ENCODE measurements at places on chromosomes 16 and 17.

DNA sequence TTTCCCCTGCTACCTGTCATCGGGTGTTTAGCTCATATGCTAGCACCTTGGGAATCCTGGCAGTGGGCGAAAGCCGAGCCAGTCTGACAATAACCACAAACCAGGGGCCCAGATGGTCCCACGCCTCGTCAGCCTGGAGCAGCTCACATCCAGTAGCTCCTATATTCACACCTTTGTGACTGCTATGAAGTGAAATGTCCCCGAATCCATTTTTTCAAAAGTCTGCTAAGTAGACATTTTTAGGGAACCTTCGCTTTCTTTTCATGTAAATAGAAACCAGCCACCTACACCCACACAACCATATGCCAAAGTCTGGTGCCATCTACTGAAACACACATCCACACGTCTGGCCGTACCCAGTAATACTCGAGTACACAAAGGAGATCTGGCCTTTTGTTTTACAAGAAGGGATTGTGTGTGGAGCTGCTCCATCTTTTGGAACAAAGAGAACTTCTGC, 176.8 kb downstream of the SLC39A11 start:
- DNase-seq = no peak

DNA sequence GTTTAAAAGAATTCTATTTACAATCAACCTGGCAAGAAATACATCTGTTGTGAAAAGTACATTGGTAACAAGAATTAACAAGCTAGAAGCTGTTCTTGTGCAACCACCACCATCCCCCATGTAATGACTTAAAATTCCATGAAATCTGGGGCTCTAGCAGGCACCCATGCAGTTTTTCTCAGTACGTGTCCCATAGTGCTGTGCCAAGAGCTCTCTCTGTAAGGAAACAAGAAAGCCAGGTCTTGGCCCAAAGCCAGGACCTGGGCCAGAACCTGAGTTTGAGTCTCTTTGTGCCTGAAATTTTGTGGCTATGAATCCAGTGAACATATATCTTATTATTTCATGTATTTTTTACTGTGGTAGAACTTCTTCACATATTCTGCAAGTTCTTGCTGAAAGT, 46.6 kb downstream of the NUP93 start:
- DNase-seq = no peak

- no peak for DNase-seq
Observed at GRCh38 chr17:36095992-36096391, 6.0 kb upstream of the CCL3 start.

DNA sequence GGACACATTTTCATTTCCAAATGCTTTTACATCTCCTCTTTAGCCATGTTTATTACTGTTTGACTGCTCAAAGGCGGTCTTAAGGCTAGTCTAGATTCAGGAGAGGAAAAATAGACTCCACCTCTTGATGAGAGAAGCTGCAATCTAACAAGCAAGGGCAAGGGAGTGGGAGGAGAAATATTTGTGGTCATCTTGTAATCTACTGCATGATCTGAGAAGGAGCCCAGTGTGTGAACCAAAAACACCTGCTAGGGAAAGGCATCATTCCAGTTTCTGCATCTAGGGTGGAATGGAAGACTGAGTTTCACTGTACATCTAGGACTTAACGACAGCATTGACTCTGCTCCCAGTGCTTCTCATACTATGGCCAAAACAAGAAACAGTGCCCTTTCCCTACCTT, 232.2 kb upstream of the HS3ST3A1 start:
- no peak for DNase-seq

DNA sequence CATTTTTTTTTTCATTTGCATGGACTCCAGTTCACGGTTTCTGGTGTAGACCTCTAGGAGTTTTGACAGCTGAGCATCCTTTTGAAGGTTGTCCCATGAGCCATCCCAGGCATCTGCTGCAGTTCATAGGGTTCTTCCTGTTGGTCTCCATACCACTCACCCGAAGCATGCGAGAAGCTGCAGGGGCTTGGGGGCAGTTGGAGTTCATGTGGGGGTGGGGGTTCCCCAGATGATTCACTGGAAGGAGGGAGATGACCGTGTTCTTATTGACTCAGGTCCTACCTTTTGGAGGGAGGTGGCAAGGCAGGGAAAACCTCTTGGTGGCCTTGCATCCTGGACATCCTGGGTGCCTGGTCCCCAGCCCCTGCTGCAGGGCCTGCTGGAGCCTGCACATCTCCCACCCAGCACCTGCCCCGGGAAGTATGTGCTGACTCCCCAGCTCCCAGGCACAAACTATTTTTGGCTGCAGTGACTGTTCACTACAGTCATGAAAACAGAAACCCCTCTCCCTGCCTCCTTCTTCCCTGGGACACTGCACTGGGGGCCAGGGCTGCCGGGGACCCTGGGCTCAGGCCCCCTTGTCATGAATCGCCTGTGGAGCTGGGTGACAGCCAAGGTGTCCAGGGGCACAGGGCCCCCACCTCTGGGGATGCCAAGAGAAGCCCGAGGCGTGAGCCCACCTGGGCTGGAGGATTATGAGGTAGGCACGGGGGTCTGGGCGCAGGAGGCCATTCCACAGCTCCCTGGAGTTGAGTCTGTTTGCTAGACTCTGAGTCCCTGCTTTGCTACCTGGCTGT, 64.9 kb upstream of the LGALS9 start:
- DNase-seq = no peak

DNA sequence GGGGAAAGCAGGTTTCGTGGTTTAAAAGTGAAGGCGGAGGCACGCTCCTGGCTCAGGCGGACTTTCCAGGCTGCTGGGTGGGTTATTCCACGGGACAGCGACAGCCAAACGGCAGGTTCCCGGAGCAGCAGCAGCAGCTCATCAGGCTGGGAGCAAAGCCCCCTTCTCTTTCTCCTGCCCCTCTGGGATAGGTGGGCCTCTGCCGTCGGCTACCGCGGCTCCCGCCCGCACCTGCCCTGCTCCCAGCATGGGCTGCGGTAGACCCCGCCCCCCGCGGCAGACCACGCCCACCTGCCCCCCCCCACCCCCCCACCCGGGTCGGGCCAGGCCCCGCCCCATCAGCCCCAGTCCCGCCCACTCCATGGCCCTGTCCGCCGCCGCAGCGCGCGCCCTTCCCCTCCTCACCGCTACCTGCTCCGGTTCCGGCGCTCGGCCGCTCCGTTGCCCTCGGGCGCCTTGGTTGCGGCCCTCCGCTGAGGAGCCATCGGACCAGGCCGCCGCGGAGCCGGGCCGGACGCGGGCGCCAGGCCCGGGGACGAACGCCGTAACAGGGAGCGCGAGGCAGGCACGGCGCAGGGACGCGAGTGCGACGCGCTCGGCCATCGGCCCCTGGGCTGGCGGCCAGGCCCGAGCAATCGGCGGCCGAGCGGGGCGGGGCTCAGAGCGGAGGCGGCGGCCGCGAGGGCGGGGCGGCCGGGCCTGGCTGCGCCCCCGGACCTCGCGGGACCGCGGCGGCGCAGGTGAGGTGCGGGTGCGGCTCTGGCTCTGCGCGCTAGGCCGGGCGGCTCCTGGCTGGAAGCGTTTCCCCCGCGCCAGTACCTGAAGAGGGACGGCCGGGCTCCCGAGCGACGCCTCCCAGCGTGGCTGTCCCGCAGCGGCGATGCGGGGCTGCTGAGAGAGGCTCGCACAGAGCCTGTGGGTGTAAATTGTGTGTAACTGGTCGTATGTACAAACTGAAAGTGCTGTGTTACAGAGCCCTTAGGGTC, at the start of the genes HEXD and OGFOD3:
HEXD (plus strand) TSS at position 347 of the 986 bp plus-strand sequence. CDS start 1,453 bp downstream, outside the sequence.
OGFOD3 (minus strand) TSS at position 586 of the 986 bp plus-strand sequence; CDS start at position 485, 101 bp downstream.
- peak; percentile 81 for DNase-seq

- no peak for DNase-seq
Observed at GRCh38 chr16:11104168-11105037, 151.6 kb downstream of the SOCS1 start.
